Activated CD8-positive, alpha-beta memory T cell treated with anti-CD3 and anti-CD28 coated beads for 1 hour (primary cell): ENCODE measurements at places on chromosomes 1 and 21.

GRCh38 chr1:198788561-198789064 is 149.8 kb downstream of the PTPRC start:
- no peak for DNase-seq

DNA sequence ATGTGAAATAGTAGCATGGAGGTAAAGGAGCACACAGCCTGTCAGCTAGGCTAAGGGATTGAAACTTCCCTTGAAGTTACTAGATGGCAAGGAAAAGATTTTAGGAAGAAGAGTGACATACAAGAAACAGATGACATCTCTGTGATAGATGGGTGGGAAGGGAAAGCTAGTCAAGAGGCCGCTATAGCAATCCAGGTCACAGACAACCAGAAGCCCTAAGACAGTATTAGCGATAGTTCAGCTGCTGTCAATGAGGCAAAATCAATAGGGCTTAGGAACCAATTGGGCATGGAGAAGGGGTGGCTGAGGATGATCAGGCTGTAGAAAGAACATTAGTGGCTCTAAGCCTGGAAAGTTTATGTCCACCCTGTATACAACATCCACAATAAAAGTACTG is 111.1 kb downstream of the GLUL start:
- DNase-seq = no peak

DNA sequence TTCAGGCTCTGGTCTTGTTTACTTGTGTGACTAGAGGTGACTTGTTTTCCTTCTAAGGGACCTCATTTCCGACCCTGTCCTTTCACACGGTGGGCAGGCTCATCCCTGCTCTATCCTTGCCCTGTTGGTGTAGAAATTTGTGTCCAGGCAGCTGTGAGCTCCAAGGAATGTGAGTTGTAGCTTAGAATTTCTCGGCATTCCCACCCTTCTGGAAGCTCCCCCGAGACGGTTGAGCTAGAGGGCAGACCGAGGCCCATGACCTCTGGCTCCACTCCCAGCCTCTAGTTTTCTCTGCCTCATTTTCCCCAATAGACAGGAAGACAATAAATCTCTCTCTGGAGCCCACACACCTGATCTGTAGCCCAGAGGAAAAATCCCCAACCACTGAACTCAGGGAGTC is 100.9 kb downstream of the NAV1 start:
- DNase-seq = no peak

GRCh38 chr1:202576816-202577215 is 133.4 kb downstream of the SYT2 start:
- no peak for DNase-seq

DNA sequence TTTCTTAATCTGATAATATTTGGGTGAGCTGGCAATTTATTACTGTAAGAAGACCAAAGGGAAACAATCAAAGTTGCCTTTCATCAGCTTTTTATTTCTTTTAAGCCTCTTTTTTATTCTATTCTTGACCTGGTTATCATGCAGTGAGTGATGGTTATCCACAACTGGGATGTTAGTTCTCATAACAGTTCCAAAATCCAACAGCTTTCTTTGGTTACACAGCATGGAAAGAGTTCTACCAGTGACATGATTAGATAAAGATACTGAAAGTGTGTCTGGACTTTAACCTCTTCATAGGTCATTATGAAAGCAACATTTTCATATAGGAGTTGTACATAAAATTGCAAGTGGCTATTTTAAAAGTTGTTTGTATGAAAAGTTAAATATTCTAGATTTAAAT is 163.0 kb downstream of the SYT2 start:
- no peak for DNase-seq

- no peak for DNase-seq
Measured at GRCh38 chr1:30345491-30346130, 377.8 kb downstream of the MATN1 start.

DNA sequence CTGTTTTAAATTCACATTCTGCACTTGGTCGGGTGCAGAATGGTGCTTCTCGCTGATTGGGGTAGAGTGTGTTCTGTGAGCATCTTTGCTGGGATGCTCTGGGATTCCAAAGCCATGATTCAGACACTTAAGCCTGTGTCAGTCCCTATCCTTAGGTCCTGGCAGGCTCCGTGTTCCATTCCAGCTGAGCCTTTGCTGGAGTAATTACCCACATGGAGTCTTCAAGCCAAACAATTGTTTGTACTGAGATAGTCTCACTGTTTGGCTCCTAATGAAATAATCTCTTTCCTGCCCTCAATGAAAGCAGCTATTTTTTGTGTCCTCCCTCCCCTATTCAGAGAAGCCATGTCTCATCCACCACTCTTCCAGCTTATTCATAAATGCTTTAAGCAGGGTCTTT is 18.7 kb downstream of the SMAP2 start:
- no peak for DNase-seq

DNA sequence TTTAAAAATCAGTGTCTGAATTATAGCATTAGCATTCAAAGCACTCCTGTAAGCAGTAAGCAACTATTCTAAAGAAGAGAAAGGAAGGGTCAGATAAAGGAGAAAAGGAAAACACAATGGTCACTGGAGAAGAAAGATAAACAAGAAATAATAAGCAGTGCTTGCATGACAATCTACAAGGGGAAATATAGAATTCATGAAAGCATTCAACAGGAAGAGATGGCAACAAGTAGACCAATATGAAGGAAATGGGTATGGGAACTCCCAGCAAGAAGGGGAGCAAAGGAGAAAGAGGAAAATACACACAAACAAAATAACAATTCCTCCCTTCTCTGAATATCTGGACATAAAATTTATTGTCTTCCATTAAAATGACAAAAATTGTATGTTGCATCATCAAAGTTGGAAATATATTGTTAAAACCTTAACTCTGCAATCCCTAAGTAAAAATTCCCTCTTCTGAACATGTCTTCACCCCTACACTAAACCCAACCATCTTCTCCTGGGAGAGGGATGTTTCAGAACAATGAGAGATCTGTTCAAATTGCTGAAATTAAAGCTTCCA is 206.3 kb upstream of the SAMSN1 start:
- no peak for DNase-seq

DNA sequence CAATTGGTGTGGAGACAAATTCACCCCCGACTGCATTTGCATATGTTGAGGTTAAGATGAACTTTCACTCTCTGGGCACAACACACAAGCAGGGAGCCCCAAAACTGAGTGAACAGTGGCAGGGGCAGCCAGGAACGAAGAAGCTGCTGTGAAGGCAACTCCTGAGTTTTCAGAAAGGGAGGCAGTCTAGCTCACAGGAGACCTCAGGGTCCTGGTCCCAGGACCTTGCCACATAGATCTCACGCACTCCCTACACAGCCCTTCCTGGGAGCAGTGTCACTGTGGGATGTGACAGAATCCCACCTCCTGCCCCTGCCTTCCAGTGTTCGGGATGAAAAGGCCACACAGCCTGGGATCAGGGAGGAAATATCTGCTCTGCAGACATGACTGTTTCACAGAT is 60.9 kb downstream of the KCND3 start:
- no peak for DNase-seq

DNA sequence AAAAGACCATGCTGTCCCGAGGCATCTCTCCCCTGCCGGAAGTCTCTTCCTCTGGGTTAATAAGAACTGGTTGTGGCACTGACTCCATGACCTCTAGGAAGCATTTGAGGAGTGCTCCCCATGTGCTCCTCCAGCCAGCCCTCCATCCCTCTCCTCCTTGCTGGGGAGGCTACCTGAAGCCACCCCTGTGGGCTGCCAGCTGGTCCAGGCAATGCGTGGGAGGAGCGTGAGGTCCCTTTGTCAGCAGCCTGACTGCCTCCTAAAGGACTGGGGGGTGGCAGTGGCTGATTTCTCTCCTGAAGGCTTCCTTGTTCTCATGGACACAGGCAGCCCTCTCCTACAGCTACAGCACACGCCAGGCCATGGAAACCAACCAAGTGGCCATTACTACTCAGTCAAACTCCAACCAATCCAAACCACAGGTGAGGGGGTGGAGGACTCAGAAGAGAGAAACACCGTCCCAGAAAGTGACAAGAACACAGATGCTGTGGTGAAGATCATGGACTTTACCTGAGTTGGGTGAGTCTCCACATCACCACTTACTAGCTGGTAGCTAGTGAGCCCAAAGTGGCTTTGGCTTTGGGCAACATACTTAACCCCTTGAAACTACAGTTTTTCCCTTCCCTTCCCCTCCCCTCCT is 35.2 kb downstream of the NENF start:
- DNase-seq = no peak

DNA sequence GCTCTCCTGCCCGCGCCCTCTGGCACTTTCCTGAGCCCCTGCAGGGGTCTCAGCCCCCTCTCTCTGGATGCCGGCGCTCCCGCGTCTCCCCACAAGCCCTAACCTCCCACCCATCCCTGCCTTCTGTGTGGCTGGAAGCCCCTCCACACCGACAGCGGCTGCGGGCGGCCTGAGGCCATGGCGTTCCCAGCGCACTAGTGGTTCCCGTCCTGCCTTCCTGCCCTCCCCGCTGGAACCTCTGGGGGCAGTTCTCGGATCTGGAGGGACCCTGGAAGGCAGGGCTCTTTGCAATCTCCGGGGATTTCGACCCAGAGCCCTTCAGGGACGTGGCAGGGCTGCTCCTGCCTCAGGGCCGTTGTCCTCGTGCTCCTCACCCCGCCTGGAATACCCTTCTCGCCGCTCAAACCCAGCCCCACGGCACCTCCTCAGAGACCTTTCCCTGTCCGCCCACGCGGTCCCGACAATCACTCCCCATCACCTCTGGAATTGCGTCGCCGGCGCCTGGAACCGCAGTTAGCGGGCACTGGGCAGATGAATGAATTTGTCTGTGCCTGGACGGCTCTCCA is 493 bp upstream of the ESPN start:
- no peak for DNase-seq

GRCh38 chr1:170886460-170886859 is 48.9 kb upstream of the MROH9 start:
- no peak for DNase-seq

DNA sequence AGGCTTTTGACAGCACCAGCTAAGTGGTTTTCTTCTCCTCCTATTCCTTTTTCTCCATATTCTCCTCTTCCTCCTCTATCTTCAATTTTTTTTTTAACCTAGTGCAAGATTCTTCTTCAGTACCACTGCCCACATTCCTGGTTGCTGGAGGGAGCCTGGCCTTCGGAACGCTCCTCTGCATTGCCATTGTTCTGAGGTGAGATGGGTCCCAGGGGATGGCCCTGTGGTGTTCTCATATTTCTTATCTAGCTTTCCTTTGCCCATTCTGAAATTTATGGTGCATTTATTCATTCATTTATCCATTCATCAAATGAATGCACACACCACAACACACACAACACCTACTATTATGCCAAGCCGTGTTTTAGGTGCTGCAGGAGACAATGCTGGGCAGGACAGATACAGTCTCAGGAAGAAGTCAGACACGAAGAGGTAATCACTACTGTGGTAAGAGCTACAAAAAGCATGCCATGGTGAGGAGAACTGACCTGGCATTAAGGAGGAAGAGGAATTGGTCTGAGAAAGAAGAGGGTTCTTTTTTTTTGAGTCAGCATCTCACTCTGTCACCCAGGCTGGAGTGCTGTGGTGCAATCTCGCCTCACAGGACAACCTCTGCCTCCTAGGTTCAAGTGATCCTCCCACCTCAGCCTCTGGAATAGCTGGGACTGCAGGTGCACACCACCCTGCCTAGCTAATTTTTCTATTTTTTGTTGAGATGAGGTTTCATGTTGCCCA is 47.5 kb upstream of the TDRD10 start:
- no peak for DNase-seq

- no peak for DNase-seq
Measured at GRCh38 chr1:13926556-13926955, 226.6 kb downstream of the PRDM2 start.

DNA sequence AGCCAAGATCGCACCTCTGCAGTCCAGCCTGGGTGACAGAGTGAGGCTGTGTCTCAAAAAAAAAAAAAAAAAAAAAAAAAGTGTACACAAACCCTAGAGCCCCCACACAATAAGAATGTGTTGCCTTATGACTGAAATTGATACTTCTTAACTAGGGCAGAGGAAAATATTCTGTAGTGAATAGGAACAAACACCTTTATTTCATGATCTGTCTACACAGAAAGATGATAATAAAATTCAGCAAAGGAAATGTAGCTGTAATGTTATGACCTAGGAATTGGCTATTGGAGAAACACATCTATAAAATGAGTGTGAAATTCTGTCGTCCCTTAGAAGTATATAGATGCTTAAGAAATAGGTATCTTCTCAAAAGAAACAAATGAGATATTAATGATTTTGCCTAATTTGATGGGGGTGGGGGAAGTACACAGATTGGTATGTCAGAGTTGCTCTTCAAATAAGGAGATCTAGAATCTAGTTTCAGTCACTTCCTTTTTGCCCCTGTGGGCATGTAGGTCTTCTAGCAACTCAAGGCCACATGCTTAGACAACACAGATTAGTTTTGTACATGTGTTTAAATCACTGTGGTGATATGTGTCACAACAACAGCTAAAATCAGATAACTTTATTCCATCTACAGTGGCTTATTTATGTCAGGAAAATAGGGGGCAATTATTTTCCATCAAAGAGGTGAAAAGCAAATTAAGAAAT is 10.7 kb upstream of the GPR25 start:
- DNase-seq = no peak

- no peak for DNase-seq
Measured at GRCh38 chr1:205226868-205227583, 720 bp upstream of the TMCC2 start.

- no peak for DNase-seq
Measured at GRCh38 chr21:29301691-29302090, 3.0 kb downstream of the BACH1 start.

GRCh38 chr1:18099026-18099425 is 8.6 kb upstream of the IGSF21 start:
- DNase-seq = no peak

- DNase-seq = no peak
Measured at GRCh38 chr1:224619209-224619608, 3.1 kb downstream of the CNIH3 start.

- no peak for DNase-seq
Measured at GRCh38 chr1:89213347-89213746, 14.6 kb upstream of the GBP4 start.

GRCh38 chr1:207186503-207186902 is 82.5 kb downstream of the C4BPA start:
- DNase-seq = no peak

DNA sequence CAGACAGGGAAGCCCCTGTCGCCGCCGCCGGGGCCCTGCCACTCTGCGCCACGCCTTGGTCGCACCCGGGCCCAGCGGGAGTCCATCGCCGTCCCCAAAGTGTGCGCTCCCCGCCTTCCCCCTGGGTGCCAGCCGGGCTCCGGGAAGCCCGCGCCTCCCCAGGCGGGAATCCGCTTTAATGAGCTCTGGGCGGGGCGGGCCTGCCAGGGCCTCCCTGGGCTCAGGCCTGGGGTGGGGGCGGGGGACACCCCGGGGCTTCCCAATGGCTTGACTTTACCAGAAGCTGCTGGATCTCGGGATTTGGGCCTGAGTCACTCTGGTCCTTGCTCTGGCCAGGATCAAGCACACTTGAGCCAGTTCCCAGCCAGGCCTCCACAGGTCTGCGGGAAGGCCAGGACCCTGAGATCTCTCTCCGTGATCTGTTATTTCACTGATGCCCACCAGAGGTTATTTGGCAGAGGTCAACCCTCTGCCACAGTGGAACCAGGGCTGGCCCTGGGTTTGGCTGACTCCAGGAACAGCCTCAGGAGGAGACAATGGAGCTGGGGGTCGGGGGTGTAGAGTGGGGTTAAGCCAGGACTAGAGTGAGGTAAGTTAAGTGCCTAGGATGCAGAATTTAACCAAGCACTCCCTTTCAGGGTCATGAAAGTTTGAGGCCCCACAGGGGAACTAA is 178.4 kb upstream of the EDN2 start:
- no peak for DNase-seq

- no peak for DNase-seq
Measured at GRCh38 chr1:234925440-234926263, 203.0 kb downstream of the TOMM20 start.

- DNase-seq = no peak
Measured at GRCh38 chr21:33539616-33540015, 2.3 kb downstream of the GART start.

- DNase-seq = no peak
Measured at GRCh38 chr21:39078322-39079065, 104.8 kb downstream of the PSMG1 start.
